ENCODE measurements at places on chromosomes 6 and 20.
A peak's percentile ranks its signal among the peaks of the same experiment; 100 is the strongest.

- no peak for DNase-seq
Measured at GRCh38 chr6:6315660-6316059, 4.8 kb downstream of the F13A1 start.

DNA sequence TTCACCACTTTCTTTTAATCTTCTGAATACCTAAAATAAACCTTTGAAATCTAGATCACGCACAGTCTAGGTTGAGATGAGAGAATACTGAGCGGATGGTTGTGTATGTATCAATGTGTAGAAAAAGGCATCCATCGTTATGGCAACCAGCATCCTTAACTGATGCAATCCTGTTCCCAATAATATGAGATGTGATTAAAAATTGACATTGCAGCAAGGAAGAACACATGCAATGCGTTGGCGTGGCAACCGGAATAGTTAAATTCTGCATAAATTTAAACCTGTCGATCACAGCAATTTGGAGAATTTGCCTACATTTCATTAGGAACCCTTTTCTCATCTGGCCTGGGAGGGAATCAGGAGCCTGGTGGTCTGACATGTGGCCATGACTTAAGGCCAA is 1.3 kb upstream of the L3MBTL1 start:
- no peak for DNase-seq

- no peak for DNase-seq
Measured at GRCh38 chr6:100271625-100272024, 193.1 kb downstream of the SIM1 start.

- DNase-seq = no peak
Measured at GRCh38 chr20:36217226-36217625, 19.1 kb upstream of the AAR2 start.

DNA sequence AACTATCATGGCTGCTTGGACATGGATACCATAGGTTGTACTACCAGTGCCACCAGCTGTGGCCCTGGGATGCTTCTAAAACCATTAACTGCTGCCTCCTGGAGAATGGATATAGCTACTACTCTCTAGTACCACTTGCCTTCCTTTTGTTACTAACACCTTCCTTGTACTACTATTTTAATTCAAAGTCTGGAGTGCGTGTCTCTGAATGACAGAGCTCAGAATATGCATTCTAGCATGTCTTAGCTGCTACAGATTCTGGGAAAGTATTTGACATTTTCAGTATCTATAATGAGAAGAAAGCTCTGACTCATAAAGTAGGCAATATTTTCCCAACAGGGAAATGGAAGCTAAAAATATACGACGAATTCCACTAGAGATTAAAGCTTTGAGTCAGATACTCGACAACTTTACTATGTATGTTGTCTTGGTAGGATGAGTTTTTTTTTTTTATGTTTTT is 112.3 kb downstream of the PFDN4 start:
- DNase-seq = peak; percentile 8

DNA sequence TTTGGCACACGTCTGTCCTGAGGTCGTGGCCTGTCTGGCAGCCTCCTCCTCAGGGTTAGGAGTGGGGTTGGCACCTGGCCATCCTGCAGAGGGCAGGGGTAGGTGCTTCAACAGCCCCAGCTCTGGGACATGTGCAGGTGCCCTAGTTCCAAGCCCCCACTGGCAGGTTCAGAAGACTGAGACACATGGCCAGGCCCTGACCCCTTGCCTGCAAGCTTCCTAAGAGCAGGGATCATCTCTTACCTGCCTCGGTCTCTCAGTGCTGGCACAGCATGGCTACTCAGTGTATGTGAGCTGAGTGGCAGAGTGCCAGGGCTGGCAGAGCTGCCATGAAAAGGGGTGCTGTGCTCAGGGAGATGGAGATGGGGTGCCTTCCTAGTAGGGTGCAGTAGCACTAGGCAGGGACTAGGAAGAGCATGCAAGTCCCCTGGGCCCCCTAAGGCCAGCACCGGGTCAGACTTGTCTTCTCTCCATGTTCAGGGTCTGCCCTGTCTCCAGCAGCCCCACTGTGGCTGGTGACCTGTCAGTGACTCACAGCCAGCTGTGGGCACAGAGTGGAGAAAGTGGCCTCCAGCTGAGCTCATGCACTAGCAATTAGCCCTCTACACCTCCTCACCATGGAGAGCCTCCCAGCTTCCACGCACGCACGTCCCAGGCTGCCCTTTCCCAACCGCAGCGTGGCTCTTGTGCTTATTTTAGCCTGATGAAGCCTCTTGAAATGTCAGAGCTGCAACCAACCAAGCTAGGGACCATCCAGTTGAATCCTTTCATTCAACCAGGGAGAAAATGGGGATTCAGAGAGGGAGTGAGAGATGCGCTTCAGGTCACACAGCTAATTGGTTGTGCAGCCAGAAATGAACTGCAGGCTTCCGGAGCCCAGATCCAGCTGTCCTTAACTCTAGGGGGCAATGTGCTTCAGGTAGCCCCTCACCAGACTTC is 116.6 kb downstream of the MRPL14 start:
- peak; percentile 79 for DNase-seq

- no peak for DNase-seq
Measured at GRCh38 chr6:108888052-108888451, 39.8 kb downstream of the ARMC2 start.

DNA sequence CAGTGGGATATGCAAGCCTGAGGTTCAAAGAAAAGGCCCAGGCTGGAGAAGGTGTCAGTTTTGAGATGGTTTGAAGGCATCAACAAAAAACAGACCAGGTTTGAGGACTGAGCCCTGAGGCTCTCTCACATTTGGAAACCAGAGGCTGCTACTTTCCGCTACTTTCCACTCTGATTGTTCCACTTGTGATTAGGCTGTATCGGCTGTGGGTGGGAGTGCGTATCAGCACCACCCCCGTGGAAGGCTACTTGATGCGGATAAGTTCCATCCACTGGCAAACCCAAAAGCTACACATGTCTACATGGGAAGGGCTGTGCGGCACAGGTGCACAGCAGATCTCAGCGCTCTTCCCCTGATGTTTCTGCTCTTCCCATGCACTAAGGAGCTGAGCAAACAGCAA is 198.7 kb downstream of the GMPR start:
- no peak for DNase-seq

DNA sequence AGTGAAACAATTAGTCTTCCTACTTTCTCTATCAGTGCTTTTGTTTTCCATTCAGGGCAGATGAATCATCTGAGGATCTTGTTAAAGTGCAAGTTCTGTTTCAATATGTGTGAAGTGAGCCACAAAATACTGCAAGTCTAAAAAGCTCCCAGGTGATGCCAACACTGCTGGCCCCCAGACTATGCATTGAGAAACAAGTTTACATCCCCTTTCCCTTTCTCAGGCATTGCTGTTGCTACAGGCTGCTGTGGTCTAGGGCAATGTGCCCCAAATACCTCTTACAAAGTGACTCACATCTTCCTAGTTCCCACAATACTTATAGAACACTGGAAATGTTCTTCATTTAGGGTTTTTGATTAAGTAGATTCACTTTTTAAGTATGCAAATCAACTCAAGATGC is 31.8 kb downstream of the ABRACL start:
- peak; percentile 37 for DNase-seq

DNA sequence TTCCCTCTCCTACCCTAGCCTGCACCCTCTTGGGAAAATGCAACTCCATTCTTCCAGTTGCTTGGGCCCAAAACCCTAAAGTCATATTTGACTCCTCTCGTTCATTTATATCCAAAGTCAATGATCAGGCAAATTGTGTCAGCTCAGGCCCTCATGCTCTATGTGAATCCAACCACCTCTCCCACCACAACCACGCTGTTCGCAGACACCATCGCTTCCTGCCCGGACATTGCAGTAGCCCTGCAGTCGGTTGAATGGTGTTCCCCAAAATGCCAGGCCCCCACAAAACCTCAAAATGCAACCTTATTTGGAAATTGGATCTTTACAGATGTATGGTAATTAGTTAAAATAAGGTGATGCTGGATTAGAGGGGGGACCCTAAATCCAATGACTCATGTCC is 98.3 kb downstream of the PREX1 start:
- DNase-seq = no peak

DNA sequence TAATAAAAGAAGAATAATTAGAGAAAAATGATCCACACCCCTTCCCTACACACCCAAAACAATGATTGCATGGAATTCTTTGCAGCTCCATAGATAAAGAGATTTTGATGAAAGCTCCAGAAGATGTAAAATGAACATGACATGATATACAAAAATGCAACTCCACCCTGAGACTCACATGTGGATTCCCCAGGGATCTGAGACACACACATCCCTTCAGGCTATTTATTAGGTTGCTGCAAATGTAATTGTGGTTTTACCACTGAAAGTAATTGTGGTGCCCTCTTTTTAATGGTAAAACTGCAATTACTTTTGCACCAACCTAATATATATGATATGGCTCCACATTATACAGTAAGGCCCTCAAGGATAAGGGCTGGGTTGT is 40.4 kb upstream of the TBC1D7 start:
- no peak for DNase-seq

DNA sequence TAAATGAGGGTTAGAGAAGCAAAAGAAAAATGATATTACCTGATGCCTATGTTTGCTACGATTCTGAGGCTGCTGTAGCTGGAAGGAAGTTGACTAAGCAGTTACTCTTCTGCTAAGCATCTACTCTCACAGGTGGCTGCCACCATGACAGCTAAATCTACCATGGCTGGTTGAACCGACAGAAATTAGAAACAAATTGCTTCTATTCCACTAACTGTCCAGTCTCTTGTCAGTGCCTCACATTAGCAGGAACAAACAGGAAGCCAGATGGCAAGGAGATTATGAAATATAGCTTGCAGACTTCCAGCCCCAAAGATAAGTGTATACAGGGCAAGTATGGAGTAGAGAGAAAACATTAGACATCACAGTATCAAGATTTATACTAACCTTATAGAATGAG is 59.4 kb upstream of the TMEM200A start:
- no peak for DNase-seq

GRCh38 chr6:15268137-15268908 is 22.5 kb downstream of the JARID2 start:
- DNase-seq = no peak

DNA sequence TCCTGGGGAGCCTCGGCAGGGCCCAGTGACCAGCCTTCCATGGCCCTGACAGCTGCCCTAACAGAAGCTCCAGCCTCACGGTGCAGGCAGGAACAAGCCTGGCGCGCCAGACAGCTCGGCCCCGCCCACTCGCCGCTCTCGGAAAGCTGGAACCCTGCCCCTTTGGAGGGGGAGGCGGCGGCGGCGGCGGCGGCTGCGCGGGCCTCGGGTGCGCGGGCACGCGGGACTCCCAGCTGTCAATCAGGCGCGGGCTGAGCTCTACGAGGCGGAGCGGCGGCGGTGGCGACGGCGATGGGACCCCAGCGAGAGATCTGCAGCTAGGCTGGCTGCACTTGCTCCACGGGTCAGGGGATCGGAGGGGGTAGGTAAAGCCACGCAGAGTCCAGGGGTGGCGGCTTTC is at the start of gene NRSN1:
NRSN1 (plus strand) TSS at position 236 of the 400 bp plus-strand sequence. CDS start 8,113 bp downstream, outside the sequence.
- no peak for DNase-seq

DNA sequence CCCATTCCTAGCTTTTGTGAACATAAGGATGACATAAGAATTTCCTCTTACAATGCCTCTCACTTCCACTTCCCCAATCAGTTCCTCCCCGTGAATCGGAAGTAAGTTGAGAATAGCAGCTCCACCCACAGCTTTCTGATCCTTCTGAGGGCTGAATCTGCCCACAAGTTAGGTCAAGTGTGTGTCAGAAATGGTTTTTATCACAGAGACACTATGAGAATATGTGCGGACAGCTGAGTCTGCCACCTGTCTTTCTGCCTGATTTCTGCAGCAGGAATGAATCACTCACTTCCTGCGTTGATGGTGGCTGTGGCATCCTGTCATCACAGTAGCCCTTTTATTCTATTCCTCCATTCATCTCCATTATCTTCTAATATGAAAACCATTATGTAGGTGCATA is 70.2 kb downstream of the RIN2 start:
- DNase-seq = no peak

DNA sequence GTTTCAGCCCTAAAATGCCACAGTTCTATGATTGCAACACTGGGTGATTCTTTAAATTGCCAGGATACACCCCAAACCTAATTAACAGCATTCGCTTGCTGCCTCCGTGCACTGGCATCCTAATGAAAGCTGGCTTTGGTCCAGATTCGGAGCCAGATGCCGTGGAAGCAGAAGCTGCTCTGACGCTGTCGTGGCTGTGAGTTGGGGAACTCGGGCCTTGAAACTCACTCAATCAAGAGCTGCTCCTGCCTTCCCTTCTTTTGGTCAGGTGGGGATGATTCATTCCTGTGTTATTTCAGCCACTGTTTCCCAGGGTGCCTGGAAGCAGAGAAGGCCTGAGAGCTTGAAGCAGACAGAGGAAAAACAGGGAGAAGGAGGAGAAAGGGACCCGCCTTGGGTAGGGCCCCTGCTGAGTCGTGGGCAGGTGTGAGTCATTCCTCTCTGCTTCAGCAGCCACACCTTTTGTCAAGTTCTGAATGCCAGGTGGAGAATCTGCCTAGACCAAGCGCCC is 36.2 kb upstream of the DSP start:
- peak; percentile 60 for DNase-seq

- no peak for DNase-seq
Measured at GRCh38 chr6:37654727-37655500, 42.8 kb downstream of the MDGA1 start.

GRCh38 chr6:3321042-3321441 is 62.3 kb downstream of the PSMG4 start:
- no peak for DNase-seq

Data from non-pigmented ciliary epithelial cell (primary cell).